ENCODE measurements at places on chromosomes 12 and 14. TPM values are rescaled to one million over a fixed set of nuclear protein-coding genes. Genes with fewer than 3 reads are reported as not detected.
A peak's percentile ranks its signal among the peaks of the same experiment; 100 is the strongest.

DNA sequence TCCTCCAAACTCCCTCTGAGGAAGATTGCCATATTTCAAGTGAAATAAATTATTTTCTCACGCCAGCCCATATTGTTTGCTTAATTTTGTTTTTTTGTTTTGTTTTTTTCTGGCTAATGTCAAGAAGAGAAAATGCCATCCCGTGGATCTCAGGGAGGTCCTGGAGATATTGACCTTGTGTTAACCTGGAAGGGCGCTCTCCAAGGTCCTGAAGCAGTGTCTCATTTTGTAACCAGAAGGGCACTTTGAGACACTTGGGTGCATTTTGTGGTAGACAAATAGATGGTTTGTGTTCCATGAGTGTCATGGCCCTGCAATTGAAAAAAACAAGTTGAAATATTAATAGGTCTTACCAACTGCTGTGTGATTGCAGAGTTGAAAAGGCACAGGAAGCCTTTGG lies 268.9 kb downstream of the SUDS3 start:
- no peaks in the 10 kb centered on the region for H3K4me1 ChIP-seq
- no peaks in the 10 kb centered on the region for H3K36me3 ChIP-seq
- no peak overlapping the region for H3K27ac ChIP-seq
- no peaks in the 10 kb centered on the region for H3K27me3 ChIP-seq

DNA sequence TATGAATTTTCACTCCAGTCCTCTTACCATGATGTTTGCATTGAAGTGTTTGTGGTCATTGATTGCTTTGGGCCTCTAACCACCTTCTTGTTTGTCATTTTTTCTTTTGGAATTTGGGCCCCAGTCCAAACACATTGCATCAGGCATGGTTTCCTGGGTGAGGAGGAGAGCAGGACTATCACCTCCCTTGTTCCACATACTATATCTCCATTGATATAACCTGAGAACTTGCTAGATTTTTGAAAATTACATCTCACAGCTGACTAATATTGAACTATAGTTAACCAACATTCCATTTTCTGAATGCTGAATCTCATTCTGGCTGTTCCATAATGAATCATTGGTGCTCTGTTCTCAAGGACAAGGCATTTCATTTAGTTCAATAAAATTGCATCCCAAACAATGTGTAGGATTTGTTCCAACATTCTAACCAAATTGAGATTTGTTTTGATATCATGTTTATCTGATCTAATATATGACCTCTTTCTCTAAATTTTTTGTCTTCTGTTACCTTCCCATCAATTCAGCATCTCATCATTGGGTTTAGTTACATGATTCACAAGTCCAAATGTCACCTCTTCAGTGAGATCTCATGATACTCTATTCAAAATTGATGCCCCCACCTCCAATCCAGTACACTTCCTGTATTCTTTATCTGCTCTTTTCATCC lies 329.0 kb downstream of the ZFP36L1 start:
- H3K27ac ChIP-seq: no peak overlapping the region
- H3K4me1 ChIP-seq: peaks cover 17% of the 10 kb centered on the region
- no peak for DNase-seq
- H3K4me3 ChIP-seq: no peak overlapping the region
- H3K36me3 ChIP-seq: no peaks in the 10 kb centered on the region

DNA sequence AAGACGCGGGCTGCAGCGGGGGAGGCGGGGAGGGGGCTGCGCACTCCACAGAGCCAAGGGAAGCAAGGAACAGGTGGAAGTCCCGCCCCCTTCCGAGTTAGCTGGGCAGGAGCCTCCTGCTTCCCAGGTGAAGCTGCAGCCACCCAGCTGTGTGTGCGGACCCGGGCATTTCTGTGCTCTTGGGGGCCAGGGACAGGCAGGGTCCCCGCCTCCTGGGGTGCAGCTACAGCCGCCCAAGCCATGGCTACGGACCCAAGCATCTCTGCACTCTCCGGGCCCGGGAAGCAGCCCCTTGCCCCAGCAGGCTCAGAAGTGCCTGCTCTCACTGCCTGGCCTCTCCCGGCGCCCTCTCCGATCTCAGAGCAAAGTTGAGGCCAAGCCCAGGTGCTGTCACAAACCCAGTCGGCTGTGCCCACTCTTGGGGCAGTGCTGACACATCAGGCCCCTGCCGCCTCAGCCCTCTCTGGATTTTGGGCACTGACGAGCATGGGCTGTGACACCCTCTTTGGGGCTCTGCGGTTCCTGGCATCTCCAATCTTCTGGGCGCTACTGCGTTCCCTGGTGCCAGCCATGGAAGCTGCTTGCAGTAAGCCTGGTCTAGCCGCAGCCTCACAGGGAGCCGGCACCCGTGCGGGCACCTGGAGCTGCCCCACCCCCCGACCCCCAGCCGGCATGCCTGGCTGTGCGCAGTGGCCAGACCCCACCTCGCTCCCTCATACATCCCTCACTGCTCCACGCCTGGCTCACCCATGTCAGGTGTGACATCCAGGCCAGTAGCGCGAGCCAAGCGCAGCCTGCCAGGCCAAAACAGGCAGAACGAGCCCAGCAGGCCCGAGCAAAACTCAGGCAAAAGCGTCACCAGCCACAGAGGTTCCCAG lies 8.5 kb upstream of the MGAT4C start:
- no peak for DNase-seq
- H3K36me3 ChIP-seq: no peaks in the 10 kb centered on the region
- H3K4me3 ChIP-seq: no peak overlapping the region
- no peaks in the 10 kb centered on the region for H3K4me1 ChIP-seq

Gene TMEM30B
- 2.5 TPM for total RNA-seq

GRCh38 chr12:3119756-3120601 lies 42.8 kb downstream of the TSPAN9 start:
- H3K27ac ChIP-seq: peak overlapping the region; percentile 59
- H3K4me1 ChIP-seq: peaks cover 21% of the 10 kb centered on the region
- no peak for DNase-seq
- H3K4me3 ChIP-seq: no peak overlapping the region

DNA sequence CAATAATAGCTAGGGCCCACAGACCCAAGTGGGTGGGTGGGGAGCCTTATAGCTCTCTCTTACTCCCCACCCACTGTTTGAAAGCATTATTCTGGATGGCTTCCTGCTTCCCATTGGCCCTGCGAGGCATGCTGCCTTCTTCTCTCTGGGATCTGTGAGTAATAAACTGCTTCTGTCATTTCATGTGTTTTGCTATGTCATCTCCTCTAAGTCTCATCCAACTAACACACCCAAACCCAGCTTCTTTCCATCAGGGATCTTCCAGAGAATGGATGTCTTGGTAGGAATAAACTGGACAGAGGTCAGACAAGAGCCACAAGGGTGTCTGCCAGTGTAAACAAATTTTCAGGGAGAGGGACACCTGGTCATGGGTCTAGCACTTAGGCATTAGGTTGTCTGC lies 66.4 kb upstream of the BDKRB2 start:
- no peaks in the 10 kb centered on the region for H3K27me3 ChIP-seq
- no peak overlapping the region for H3K4me3 ChIP-seq
- DNase-seq: no peak
- H3K27ac ChIP-seq: no peak overlapping the region

- no peaks in the 10 kb centered on the region for H3K4me1 ChIP-seq
- DNase-seq: no peak
- H3K36me3 ChIP-seq: no peaks in the 10 kb centered on the region
- H3K27me3 ChIP-seq: no peaks in the 10 kb centered on the region
- H3K4me3 ChIP-seq: no peak overlapping the region
Measured at GRCh38 chr12:68286396-68286795, 33.0 kb upstream of the IL22 start.

- H3K4me1 ChIP-seq: no peaks in the 10 kb centered on the region
- H3K27me3 ChIP-seq: no peaks in the 10 kb centered on the region
- H3K36me3 ChIP-seq: no peaks in the 10 kb centered on the region
- H3K4me3 ChIP-seq: no peak overlapping the region
- no peak overlapping the region for H3K27ac ChIP-seq
Measured at GRCh38 chr12:75571204-75571603, 59.8 kb upstream of the KRR1 start.

Gene IAPP
- not detected for total RNA-seq

GRCh38 chr14:59282378-59282765 lies 93.9 kb downstream of the DAAM1 start:
- no peak overlapping the region for H3K27ac ChIP-seq
- DNase-seq: no peak
- no peaks in the 10 kb centered on the region for H3K4me1 ChIP-seq
- H3K36me3 ChIP-seq: no peaks in the 10 kb centered on the region
- no peaks in the 10 kb centered on the region for H3K27me3 ChIP-seq

GRCh38 chr14:86673523-86673969 lies 1143.6 kb downstream of the FLRT2 start:
- no peak for DNase-seq
- no peak overlapping the region for H3K27ac ChIP-seq
- H3K36me3 ChIP-seq: no peaks in the 10 kb centered on the region
- no peak overlapping the region for H3K4me3 ChIP-seq
- no peaks in the 10 kb centered on the region for H3K4me1 ChIP-seq

DNA sequence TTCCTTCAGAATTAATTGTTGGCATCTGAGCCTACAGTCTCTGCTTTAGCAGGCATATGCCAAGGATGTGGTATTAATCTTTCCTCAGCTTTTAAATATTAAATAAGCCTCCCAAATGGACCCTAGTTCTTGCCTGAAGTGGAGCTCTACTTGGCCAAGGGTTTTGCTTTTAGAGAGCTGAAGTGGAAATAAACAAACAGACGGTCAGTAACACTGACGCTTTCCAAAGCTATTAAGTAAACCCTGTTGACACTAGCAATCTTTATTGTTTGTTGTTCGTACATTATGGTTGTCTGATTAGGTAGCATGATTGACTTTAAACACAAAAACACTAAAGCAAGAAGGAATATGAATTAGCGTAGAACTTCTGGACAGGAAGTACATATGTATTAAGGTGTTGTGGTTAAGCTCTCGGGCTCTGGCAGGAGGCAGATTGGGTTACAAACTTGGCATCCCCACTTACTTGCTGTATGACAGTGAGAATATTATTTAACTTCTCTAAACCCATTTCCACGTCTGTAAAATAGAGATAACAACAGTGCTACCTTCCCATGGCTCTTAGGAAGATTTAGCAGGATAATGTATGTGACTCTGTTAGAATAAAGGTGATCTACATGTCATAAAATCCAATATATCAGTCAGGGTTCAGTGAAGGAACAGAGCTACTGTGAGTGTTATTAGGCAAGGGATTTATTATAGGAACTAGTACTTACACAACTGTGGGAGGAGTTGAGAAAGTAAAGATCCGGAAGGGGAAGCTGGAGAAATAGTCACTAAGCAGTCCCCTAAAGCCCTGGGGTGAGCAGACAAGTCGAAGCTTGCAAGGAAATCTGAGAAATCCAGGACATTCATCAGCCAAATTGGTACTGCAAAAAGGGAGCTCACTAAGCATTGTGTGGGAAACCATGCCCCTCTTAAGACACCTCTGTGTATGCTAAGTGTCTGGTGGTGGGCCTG lies 92.2 kb upstream of the ATF7IP start:
- no peak for DNase-seq
- no peak overlapping the region for H3K27ac ChIP-seq
- H3K4me3 ChIP-seq: no peak overlapping the region
- H3K4me1 ChIP-seq: no peaks in the 10 kb centered on the region
- H3K36me3 ChIP-seq: no peaks in the 10 kb centered on the region
- no peaks in the 10 kb centered on the region for H3K27me3 ChIP-seq

Gene PRICKLE1
- 43.6 TPM for total RNA-seq

DNA sequence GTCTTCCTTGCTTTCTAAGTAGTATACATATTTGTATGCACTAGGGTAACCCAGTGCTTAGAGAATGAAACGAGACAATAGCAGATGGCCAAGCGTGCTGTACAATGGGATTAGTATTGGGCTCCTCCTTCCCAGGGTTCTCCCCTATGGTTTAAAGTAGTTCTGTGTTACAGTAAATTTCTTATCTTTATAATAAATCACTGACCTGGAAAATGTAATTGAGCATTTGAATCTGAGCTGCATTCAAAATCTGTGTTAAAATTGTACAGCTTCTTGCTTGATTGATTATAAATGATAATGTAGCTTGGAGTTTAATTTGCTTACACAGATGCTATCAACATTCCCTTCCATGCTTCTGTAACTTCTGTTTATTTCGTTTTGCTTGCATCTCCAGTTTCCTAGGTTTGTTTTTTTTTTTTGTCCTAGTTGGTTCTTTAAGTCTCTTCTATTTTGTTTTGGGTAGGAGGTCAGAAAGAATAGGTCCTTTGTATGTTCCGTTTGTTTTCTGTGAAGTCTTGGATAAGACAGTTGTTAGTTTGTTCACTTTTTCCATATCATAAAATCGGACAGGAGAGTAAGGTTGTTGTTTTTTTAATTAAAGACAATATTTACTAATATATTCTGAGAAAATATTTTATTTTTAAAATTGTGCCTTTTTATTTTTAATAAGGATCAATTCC lies 171.2 kb downstream of the ERC1 start:
- no peak for DNase-seq
- H3K27me3 ChIP-seq: no peaks in the 10 kb centered on the region
- no peak overlapping the region for H3K27ac ChIP-seq
- no peaks in the 10 kb centered on the region for H3K4me1 ChIP-seq

GRCh38 chr12:6866163-6866919 lies 990 bp upstream of the TPI1 start:
- H3K27me3 ChIP-seq: no peaks in the 10 kb centered on the region
- DNase-seq: no peak
- no peaks in the 10 kb centered on the region for H3K36me3 ChIP-seq
- H3K27ac ChIP-seq: peak overlapping the region; percentile 94
- H3K4me3 ChIP-seq: no peak overlapping the region
- peaks cover 18% of the 10 kb centered on the region for H3K4me1 ChIP-seq

GRCh38 chr12:574475-575128 lies 88.6 kb downstream of the NINJ2 start:
- no peaks in the 10 kb centered on the region for H3K36me3 ChIP-seq
- DNase-seq: no peak
- H3K4me1 ChIP-seq: no peaks in the 10 kb centered on the region
- H3K27ac ChIP-seq: peak overlapping the region; percentile 43
- no peaks in the 10 kb centered on the region for H3K27me3 ChIP-seq

DNA sequence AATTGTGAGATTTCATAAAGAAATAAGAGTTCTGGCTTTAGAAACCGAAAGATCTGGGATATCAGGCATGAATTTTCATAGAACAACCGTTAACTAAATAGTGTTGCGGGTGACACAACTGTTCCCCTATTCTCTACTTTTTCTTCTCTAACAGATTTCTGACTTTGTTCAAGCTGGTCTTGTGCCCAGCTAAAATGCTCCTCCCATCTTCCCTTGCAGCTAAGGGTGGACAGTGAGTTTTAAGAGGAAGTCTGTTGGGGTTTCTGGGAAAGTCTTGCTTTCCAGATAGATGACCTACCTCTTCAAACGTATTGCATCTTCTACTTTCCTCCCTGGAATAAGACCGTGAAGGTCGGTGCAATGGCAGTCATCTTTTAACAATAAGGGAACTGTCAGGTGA lies 18.7 kb downstream of the CCDC63 start:
- H3K27me3 ChIP-seq: no peaks in the 10 kb centered on the region
- H3K4me3 ChIP-seq: no peak overlapping the region
- H3K4me1 ChIP-seq: no peaks in the 10 kb centered on the region

- H3K36me3 ChIP-seq: no peaks in the 10 kb centered on the region
- no peaks in the 10 kb centered on the region for H3K27me3 ChIP-seq
- H3K27ac ChIP-seq: no peak overlapping the region
- H3K4me3 ChIP-seq: no peak overlapping the region
- H3K4me1 ChIP-seq: no peaks in the 10 kb centered on the region
- DNase-seq: no peak
Measured at GRCh38 chr12:51322452-51322851, 1.5 kb downstream of the BIN2 start.

- no peaks in the 10 kb centered on the region for H3K4me1 ChIP-seq
- DNase-seq: no peak
- no peak overlapping the region for H3K4me3 ChIP-seq
- H3K36me3 ChIP-seq: no peaks in the 10 kb centered on the region
Measured at GRCh38 chr14:52987514-52987913, 36.7 kb upstream of the FERMT2 start.
